ENCODE measurements at places on chromosomes 11 and 22.

GRCh38 chr11:77035580-77035979 lies 1.4 kb downstream of the B3GNT6 start:
- no peak for DNase-seq

DNA sequence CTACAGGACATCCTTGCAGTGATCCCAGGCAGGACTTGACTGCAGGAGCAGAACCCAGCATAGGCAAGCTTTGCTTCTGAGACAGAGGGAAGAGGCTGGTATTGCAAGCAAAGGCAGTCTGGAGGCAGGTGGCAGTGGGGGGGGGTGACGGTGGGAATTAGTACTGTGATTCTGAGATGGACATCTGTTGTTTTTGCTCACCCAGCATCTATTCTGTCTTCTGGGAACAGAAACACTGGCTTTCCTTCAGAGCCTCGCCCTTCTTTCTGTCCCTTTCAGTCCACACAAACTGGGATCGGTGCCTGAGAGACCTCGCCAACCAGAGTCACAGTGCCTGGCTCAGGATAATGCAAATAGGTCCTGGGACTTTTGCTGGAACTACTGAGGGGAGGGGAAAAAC lies 31.2 kb upstream of the RASL10A start:
- DNase-seq, result no peak

DNA sequence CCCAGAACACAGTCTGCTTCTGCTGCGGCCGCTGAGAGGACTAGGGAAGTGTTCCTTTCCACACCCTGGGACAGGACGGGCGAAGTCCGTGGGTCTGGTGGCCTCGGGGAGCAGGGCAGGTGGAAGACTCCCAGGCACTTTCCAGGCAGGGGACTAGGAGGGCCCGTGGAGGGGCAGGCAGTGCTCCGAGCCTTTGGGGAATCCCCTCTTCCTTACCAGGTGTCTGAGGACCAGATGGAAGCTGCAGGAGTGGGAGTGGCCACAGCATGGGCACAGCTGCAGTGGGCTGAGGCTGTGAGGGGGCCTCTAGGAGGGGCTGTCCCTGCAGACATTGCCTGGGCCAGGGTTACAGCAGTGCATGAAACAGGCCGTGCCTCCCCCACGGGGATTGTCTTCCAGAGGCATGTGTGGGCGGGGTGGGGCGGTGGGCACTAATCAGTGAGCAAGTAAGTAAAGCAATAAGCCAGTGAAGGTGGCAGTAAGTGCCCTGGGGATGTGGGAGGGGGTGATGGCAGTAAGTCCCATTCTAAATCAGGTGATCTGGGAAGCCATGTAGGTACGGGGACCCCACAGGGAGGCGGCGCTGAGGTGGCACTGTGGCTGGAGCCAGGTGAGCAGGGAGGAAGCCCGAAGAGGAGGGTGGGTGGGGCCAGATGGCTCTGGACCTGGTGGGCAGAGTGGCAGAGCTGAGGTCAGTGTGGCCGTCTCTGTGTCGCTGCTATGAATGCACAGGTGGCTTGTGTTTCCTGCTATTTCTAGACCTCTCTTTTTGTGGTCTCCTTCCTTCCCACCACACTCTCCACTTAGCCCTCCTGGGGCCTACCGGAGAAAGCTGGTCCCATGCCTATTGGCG lies 66.4 kb downstream of the CTTN start:
- no peak for DNase-seq

DNA sequence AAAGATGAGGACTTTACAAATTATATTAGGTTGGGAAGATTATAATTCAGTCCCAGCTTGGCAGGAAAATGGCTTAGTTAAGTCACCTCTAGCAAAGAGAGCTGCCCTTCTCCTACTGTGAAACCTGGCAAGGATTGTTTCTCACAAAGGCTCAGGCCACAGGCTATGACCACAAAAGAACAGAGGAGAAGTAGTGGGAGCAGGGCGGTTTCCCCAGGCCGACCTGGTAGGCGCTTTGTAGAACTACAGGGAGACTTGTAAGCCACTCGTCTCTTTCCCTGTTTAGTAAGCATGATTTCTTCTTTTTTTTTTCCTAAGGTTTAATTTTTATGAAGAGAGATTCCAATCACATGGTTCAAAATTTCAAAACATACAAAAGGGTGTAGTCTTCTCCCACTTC lies 4.6 kb downstream of the SNAP29 start:
- DNase-seq, result no peak
